ENCODE measurements at places on chromosomes 3 and 15.
A peak's percentile ranks its signal among the peaks of the same experiment; 100 is the strongest.

DNA sequence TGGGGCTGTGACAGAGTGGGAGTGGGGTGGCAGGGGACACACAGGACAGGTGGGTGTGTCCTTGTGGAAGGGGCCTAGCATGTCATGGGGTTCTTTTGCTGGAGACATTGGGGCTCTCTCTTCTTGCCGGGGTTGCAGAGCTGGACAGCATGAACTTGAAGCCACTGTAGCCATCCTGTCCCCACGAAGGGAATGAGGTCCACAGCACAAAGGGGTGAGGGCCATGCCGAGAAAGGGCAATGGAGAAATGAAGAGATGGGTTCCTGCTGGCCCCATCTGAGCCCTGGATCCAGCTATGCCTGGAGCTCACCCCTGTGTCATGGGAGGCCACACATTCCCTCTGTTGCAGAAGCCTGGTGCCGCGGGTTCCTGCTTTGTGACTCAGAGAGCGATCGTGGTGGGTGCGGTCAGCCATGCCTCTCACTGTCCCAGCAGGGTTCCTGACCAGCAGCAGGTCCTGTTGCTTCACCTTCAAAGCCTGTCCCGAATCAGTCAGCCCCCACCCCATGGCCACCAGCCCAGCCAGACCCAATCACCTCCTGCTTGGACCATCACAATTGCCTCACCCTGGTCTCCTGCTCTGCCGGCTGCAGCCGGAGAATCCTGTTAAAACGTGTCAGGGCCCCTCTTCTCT, 50.0 kb downstream of the DNAJB8 start:
- no peak for DNase-seq

GRCh38 chr3:139953131-139953910, 18.3 kb downstream of the CLSTN2 start:
- DNase-seq = no peak

GRCh38 chr3:71128961-71129360, 454.6 kb downstream of the FOXP1 start:
- DNase-seq = no peak

DNA sequence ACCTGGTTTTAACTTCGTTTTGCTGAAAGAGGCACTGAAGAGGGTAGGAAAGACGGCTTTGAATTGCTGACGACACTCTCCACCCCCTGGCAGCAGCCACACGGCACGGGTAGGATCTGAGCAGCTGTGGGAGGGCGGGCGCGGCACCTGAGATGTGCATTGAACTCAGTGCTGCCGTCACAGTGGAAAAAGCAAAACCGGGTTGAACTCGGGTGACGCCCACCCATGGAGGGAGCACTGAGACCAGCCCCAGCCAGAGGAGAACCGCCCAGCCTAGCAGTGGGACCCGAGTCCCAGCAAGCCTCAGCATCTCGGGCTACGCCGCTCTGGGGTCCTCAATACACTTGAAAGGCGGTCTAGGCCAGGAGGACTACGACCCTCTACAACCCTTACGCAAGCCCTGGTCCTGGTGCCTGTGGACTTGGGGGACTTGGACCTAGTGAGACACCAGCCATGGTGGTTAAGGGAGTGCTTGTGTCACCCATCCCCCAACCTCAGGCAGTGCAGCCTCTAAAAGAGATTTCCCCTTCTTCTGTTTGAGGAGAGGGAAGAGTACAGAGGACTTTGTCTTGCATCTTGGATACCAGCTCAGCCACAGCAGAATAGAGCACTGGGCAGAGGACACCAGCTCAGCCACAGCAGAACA, 50.0 kb upstream of the RPL35A start:
- no peak for DNase-seq

DNA sequence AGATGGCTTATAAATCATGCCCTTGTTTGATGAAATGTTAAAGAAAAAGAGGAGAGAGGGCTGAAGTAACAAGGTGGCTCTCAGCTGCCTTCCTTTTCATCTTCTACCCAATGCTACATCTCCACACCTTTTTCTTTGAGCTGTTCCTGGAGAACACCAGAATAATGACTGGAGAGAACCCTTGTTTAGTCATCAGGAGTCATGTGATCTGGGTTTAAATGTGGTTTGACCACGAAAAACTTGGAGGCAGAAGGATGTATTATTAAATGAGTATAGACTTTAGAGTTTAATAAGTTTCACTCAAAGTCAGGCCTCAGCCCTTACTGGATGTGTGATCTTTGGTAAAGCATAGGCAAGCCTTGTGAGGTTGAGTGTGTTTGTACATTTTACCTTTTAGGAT, 230.3 kb upstream of the TBL1XR1 start:
- peak; percentile 48 for DNase-seq

GRCh38 chr3:123328851-123329635, 119.8 kb downstream of the ADCY5 start:
- peak; percentile 73 for DNase-seq

- no peak for DNase-seq
Measured at GRCh38 chr3:156098437-156099035, 21.8 kb upstream of the KCNAB1 start.

- no peak for DNase-seq
Measured at GRCh38 chr3:12954891-12955650, 113.7 kb upstream of the RPL32 start.

DNA sequence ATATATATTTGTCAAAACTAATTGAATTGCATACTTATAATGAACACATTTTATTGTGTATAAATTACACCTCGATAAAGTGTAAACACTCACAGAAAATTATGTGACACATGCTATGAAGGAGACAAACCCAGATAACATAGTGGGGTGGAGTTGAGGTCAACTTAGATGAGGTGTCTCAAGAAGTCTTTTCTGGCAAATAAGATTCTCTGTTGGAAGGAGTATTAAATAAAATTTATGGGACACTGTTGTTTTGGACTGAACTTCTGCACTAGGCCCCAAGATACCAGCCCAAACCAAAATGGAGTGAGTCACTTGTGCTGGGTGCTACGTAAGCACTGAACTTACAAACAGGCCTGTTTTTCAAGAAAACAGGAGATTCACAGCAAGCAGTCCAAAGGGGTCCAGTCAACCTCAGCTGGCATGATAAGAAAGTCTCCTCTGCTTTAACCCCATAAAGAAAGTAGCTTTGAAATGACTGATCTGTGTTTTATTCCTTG, 18.7 kb downstream of the ACTC1 start:
- no peak for DNase-seq

DNA sequence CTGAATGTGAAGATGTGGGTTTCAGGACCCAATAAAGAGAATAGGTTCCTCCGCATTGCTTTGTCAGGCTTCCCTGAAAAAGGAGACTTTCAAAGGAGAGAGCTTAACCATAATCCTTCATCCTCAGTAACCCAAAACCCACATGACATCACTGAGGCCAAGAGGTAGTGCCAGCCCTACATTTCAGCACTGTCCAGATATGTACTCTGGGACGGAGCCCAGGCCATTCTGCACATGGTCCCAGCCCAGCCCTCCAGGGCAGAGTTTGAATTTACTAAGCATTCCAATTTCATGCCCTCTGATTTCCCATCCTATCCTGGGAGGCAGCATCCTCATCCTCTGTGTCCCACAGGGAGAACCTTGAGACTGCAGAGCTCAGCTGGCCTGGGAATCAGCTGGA, 210.5 kb downstream of the GABRB3 start:
- DNase-seq = no peak

GRCh38 chr3:3799173-3800079, at the start of gene LRRN1:
Gene LRRN1 (plus strand): TSS chr3:3799431. CDS start chr3:3844642, 45,211 bp downstream.
- peak; percentile 20 for DNase-seq

- no peak for DNase-seq
Measured at GRCh38 chr15:66515901-66516322, 10.8 kb downstream of the ZWILCH start.

GRCh38 chr3:118817748-118818165, 216.9 kb downstream of the IGSF11 start:
- DNase-seq = no peak

- no peak for DNase-seq
Measured at GRCh38 chr15:42042602-42043400, 22.0 kb upstream of the PLA2G4E start.

- no peak for DNase-seq
Measured at GRCh38 chr15:73051391-73051806, 864 bp upstream of the NEO1 start.

GRCh38 chr3:189349772-189350171, 178.0 kb downstream of the TPRG1 start:
- DNase-seq = no peak

- no peak for DNase-seq
Measured at GRCh38 chr3:127820221-127820825, 2.0 kb downstream of the MGLL start.

DNA sequence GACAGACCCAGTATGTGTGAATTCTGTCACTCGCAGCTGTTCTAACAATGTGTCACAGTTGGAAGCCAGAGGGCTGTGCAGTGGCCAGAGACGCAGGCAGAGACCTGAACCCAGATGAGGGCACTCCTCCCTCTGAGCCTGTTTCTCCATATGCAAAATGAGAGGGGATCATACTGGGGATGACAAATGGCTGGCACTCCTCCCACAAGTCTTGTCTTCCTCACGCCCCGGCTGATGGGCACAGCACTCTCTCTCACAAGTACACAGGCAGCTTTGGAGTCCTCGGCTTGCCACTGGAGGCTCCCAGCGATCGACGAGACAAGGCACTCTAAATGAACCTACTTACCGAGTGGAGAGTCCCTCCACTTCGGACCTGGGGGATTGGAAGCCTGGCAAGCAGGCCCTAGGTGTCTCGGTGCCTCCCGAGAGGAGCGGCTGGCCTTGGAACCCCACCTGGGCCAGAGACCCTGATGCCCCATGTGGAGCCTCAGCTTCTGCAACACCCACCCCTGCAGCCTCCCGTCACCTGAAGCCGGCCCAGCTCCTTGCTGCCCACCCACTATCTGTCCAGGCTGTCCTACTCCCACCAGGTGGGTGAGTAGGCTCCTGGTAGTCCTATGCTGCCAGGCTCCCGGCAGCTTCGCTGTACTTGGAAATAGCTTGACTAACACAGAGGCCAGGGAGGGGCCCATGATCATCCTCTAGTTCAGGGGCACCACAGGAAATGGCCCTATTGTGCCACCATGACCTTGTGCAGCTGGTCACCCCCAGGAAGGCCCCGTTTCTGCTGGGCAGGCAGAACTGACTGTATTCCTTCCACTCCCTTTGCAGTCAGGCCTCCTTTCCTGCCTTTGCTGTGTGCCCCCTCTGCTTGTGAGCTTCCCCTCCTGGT, 65.0 kb upstream of the IQSEC1 start:
- DNase-seq = no peak

- no peak for DNase-seq
Measured at GRCh38 chr3:167115331-167115934, 264.7 kb downstream of the ZBBX start.

DNA sequence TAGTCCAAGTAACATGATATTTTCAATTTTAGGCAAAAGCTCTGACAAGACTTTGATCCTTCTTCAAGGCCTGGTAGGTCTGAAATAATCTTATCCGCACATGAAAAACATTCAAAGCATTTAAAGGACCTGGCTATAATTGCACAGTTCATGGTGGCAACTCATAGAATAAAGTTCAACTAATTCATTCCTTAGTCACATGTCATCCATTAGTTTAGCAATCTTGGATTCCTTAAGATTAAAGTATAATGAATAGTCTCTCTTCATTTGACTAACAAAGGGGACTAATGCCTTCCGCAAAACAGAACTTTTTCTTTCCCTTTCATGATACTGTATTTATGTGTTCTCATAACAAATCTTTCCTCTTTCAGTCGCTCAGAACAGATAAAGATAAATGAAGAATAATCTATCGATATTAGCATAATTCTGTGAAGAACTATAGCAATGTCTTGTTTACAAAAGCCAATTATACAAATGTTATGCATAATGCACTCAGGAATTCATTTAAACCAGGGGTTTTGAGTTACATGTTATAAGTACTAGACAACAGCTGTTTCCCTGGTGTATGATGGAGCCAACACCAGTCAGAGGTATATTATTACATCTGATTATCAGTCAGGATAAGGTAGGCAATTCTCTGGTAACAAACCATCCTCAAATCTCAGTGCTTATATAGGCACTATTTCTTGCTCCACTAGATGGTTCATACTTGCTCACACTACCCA, 172.5 kb downstream of the POTEB3 start:
- DNase-seq = no peak

DNA sequence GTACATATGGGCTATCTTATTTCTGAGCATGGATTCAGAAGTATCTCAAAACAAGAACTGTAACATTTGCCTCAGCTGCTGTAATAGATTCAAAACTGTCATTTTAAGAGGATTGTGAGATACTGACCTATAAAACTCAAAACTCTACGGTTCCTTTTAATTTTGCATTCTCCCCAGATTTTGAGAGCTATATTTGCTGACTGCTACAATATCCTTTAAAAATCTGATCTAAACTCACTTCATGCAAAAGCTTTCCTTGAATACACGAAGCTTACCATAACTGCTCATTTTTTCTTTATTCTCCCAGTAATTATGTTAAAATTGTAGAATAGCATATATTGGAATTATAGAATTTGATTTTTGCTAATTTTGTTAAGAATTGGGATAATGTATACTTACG, 158.7 kb upstream of the ROBO1 start:
- DNase-seq = no peak

GRCh38 chr3:23872330-23872729, 44.5 kb downstream of the NKIRAS1 start:
- DNase-seq = no peak

DNA sequence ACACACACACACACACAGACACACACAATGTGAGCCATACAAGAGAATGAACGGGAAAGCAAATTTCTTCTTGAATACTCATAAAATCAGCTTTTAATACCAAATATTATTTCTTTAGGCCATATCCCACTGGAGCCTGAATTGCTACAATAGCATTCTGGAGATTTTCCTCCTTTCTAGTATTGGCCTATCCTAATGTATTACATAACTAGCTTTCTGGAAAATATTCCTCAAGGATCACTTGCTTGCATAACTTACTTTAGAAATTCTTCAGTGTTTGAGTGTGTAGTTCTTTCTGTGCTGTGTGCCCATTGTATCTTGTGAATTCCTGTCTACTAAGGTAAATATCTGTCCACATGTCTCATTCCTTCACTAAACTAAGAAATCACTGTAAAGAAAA, 351.0 kb upstream of the MCTP2 start:
- DNase-seq = no peak

GRCh38 chr3:150344079-150344759, 63.9 kb upstream of the TSC22D2 start:
- DNase-seq = no peak

DNA sequence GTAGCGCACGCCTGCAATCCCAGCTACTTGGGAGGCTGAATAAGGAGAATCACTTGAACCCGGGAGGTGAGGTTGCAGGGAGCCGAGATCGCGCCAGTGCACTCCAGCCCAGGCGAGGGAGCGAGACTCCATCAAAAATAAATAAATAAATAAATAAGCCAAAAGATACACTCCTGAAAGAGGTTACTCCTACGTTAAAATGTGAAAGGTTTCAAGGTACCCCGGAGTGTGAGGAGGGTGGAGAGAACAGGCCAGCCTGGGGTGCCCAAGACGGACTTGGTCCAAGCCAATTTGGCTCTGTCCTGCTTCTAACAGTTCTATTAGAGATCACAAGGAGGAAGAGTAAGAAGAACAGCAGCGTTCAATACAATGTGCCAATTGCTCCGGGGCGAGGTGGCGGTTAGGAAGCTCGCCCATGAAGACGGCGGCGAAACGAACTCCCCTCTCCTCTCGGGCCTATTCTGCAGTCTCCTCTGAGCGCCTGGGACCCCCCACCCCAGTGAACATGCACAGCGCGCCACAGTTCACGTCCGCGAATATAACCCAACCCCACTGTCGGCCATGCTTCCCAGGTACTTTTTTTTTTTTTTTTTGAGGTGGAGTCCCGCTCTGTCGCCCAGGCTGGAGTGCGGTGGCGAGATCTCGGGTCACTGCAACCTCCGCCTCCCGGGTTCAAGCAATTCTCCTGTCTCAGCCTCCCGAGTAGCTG, 942 bp downstream of the ELP6 start:
- DNase-seq = peak; percentile 8

- DNase-seq = no peak
Measured at GRCh38 chr3:17935222-17935621, 192.8 kb upstream of the TBC1D5 start.

Measured in stimulated activated CD4-positive, alpha-beta T cell treated with anti-CD3 and anti-CD28 coated beads, Interleukin-12 subunit alpha, Interleukin-12 subunit beta, amount 100 ng/mL, for 48 hours (primary cell).